NB4 (cell line): ENCODE measurements at places on chromosomes 4 and X.
A peak's percentile ranks its signal among the peaks of the same experiment; 100 is the strongest.

GRCh38 chr4:33126002-33126401 is 2405.8 kb downstream of the PCDH7 start:
- no peak for DNase-seq

- no peak for DNase-seq
Observed at GRCh38 chrX:22406201-22406737, 133.6 kb downstream of the CBLL2 start.

DNA sequence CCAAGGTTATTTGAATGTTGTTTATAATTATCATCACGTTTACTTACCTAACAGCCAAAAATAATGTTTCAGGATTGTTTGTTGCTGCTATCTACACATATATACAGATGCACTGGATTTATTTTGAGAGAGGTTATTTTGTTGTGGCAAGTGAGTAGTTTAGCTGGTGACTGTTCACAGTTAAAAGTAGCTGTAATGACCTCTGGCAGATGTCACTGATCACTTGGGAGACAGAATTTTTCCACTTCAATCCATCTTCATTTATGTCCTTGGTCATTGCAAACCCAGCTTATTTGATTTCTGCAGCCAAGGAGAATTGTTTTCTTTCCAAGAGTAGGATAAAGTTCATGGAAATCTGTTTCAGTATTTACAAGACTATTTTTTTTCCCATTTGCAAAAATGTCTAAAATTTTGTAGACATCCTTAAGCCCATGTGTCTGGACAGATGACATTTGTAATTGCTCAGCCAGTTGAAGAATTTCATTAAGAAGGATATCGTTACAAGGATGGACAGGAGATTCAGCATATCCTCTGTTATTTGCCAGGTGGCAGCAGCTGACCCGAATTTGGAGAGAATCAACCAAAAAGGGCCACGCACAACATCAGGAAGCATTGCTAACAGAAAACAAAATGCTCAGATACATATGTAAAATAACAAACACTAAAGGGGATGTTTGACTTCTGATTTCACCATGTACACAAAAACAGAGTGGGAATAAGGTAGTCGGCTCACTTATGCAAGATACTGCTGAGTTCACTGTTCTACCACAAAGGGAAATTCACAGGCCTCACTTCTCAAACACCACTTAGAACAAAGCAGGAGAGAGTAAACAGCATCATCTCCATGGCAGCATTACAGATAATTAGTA is 64.5 kb downstream of the GPRIN3 start:
- DNase-seq = no peak

DNA sequence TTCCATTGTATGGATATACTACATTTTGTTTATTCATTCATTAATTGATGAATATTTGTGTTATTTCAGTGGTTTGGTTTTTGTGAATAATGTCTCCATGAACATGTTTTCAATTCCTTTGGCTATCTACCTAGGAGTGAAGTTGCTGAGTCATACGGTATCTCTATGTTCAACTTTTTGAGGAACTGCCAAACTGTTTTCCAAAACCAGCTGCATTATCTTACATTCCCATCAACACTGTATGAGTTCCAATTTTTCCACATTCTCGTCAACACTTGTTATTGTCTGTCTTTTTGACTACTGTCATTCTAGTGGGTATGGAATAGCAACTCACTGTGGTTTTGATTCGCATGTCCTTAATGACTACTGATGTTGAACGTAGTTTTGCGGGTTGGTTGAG is 388.6 kb upstream of the MAGEB2 start:
- DNase-seq = no peak

- no peak for DNase-seq
Observed at GRCh38 chr4:116585246-116585645, 500.1 kb downstream of the TRAM1L1 start.

GRCh38 chr4:144820728-144821085 is 174.8 kb downstream of the HHIP start:
- DNase-seq = no peak

- no peak for DNase-seq
Observed at GRCh38 chr4:120921456-120922380, 808 bp downstream of the PRDM5 start.

DNA sequence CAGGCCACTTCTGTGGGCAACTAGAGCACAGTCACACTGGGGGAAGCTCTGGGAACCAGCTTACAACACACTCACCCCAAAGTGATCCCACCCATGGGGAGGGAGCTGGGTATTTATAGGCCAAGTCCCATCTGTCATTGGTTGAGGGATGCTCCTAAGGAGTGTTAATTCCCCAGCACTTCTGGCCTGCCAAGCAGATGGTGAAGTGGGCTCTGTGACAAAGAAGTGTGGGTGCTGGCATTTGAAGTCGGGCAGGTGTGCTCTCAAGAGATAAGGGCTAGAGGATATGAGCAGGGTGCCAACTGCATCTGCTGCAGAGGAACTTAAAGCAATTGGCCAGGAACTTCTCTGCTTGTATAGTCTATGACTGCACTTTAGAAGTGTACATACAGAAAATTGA is 30.9 kb downstream of the PTCHD1 start:
- DNase-seq = no peak

GRCh38 chr4:126827669-126828068 is 805.1 kb upstream of the INTU start:
- DNase-seq = no peak

DNA sequence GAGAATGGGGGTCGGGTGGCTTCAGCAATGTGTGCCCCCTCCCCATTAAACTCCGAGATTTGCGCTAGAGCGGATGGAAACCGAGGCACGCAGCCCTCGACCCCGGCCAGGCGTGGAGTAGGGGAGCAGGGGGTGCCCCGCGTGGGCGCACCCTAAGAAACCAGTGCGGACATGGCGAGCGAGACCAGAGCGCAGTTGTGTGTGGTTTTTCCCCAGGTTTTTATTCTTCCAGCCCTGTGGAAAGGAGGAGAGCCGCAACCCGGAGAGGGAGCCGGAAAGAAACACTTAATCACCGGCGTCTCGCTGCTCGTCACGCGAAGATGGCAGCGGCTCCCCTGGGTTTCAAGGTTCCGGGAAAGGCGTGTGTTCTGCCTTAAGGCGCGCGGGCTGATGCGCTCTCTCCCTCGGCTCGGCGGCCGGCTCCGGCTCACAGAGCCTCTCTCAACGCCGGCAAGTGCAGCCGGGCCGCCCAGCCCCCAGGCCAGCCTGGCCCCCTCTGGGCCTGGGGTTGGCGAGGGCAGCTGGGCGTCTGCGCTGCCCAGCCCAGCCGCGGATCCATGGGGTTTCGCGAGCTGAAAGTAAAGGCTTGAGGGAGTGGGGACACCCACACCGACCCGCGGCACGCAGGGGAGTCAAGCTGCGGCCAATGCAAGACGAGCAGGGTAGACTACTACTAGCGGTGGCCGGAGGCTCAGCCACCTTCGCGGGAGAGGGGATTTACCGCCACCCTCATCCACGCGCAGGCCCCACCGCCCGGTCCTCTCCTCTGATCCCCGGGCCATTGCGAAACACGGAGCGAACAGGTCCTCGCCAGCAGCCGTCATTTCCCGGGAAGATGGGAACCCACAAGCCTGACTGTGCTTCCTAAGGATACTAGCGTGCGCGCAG is 74.0 kb upstream of the BCOR start:
- DNase-seq = peak; percentile 71

- no peak for DNase-seq
Observed at GRCh38 chr4:13642170-13642950, 14.8 kb upstream of the BOD1L1 start.

DNA sequence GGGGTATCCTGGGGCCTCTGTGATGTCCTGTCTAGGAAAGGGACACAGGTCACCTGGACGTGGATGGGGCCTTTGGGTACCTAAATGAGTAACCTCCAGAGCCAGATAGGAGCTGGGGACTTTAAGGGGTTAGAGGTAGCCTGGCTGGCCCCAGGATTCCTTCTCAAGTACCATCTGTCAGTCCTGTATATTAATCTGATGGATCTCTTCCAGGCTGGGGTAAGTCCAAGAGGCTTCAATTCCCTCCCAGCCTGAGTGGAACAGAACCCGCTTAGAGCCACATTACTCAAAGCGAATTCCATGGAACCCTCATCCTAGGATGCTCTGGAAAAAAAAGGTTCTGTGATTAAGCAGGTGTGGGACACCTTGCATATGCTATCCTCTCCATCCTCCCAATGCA is 24.8 kb upstream of the MAP3K15 start:
- DNase-seq = no peak

DNA sequence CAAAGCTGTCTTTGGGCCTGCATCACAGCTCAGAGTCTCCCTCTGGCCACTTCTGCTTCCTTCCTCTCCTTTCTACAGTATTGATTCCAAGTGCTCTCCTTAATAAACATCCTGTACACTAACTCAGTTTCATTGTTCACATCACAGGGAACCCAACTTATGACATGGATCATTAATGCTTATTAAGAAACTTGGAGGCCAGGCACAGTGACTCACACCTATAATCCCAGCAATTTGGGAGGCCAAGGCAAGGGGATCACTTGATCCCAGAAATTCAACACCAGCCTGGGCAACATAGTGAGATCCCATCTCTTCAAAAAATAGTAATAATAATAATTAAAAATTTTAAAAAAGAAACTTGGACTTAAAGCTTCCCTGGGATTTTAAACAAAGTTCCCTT is 89.2 kb upstream of the EFHC2 start:
- no peak for DNase-seq

- DNase-seq = peak; percentile 20
Observed at GRCh38 chrX:41720125-41720779, 3.7 kb upstream of the GPR82 start.

- no peak for DNase-seq
Observed at GRCh38 chr4:168784786-168785461, 225.1 kb downstream of the CBR4 start.

GRCh38 chrX:42128020-42128419 is 204.7 kb upstream of the CASK start:
- DNase-seq = no peak

GRCh38 chr4:67624939-67625338 is 66.4 kb downstream of the STAP1 start:
- no peak for DNase-seq

DNA sequence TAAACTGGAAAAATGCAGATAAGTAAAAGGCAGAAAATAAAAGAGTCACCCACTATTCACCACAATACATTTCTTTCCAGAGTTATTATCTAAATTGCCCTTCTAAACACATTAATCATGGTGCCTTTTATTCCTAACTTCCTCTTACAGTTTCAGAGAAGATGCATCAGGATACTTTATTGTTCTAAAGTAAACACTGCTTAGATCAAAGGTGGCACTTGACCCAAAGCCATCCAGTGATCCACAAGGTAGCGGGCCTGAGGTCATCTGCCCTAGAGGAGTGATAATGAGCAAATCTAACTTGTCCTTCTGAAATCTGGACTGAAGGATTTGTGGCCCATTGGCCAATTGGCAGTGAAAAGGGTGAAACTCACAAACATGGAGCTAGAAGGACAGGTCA is 12.0 kb upstream of the TMEM154 start:
- DNase-seq = no peak

DNA sequence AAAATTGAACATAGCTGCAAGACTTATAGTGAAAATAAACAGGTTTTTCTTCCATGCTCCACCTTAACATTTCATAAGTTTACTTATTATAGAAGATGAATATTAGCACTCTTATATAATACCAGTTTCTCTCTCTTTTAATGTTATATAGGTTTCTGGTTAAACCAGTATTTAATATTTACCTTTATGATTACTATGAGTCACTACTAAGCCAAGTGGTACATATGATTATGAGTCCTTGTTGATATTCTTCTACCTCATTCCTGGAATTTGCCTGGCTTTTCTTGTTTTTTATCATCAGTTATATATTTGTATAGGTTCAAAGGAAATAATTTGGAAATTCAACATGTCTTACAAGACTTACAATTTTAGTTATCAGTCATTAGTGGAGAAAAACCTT is 89.9 kb upstream of the MAOA start:
- no peak for DNase-seq

DNA sequence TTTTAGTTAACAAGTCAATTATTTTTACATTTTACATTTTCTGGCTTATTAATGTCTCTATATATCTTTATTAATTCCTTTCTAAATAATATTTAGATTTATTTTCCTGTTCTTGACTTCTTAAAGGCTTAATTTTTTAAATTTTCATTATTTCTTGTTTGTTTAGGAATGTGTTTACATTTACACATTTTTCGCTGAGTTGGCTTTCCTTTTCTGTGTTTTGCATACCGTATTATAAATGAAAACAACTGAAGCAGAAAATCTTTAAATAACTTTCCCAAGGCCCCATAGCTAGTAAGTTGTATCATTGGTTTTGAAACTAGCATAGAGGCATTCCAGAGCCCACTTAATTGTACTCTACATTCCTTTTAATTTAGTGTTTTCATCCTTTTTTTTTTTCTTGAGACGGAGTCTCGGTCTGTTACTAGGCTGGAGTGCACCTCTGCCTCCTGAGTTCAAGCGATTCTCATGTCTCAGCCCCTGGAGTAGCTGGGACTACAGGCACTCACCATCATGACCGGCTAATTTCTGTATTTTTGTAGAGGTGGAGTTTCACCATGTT is 261.6 kb downstream of the IQCM start:
- no peak for DNase-seq

- DNase-seq = peak; percentile 23
Observed at GRCh38 chr4:6988016-6988715, 55.0 kb upstream of the TADA2B start.

DNA sequence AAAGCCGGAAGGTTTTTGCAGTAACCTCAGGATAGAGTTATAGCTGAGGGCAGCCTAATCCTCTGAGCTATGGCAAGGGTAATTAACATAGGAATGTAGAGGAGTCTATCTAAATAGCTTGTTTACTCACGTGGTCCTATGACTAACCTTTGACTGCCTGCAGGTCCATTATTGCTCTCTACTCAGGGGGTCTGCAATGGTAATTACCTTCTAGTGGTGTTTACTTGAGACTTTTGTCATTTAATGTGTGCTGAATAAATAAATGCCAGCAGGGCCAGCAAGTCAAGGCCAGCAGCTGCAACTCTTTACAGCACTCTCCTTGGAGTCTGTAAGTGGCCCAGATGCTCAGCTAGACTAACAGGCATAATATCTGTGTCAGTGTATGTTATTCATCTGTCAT is 212.7 kb upstream of the FMR1 start:
- DNase-seq = no peak

GRCh38 chrX:119880552-119881437 is 9.2 kb downstream of the NDUFA1 start:
- DNase-seq = peak; percentile 72

DNA sequence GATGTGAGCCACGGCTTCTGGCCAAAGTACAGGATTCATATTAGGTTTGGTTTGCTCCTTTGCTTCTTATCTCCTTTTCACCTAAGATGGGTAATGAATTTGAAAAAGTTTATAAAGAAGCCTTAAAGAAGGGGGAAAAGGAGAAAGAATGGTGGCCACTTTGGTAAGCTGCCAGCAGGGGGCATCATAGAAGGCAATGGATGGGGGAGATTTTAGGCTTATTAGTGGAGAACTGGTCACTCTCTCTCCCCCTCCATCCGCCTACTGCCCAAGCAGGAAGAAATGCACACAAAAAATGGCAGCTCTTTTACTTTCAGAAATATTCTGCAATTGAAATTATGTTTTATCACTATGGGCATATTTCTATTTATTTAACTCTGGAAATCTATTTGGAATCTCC is 32.0 kb downstream of the SPARCL1 start:
- peak; percentile 36 for DNase-seq

DNA sequence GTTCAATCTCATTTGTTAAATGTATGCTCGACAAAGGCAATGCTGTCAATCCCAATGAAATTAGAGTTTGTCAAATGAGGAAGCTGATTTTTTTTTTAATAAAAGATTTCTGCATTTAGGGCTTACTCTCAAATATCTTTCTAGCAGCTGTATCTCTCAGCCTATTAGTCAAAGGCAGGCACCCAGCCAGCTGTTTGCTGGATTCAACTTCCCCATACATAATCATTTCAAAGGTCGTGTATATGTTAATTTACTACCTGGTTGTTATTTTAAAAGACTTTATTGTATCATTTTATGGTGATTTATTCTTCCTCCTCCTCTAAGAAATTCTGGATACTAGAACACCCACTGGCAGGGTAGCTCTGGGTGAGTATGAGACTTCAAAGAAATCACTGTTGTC is 27.1 kb downstream of the RAI2 start:
- no peak for DNase-seq
